CD4-positive, CD25-positive, alpha-beta regulatory T cell (primary cell): ENCODE measurements at places on chromosomes 4 and X. TPM values are rescaled to one million over a fixed set of nuclear protein-coding genes. Genes with fewer than 3 reads are reported as not detected.

XKRX gene
- 0.44 TPM for polyA plus RNA-seq

ARMCX1 gene
- 0.18 TPM for polyA plus RNA-seq

DNA sequence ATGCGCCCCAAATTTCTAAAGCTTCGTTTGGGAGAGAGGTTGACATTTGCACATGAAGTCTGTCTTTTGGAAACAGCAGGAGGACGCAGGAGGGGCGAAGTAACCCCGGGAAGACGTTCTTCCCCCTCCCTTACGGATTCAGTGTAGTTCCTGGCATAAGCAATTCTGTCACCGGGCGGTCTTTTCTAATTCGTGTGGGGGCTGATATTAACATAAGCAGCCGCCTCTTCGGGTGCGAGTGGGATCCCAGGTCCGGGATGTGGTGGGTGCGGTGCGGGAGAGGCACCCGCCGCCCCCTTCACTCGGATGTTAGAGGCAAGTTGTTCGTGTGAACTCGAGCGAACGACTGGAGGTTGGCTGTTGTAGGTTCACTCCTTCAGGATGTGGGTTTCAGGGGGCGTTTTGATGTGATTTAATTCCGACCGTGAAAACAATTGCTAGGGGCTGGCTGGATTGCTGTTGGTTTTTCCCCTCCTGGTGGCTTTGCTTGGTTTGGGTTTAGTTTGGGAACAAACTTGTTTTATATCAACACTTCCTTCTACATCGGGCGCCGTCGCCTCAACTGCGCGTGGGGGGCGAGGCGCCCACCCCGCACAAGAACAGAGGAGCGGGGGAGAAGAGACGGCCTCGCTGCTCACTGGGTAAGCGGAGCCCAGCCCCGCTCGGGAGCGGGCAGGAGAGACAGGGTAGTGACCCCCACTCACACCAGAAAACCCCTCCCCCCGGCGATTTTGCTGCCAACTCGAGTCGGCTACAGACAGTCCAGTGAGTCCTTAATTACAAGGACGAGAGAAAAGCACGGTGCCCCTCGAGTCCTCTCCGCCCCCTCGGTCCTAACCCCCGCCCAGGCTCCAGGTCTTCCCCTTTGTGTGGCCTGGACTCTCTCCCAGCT, 2.9 kb upstream of the LEF1 start:
- peaks cover 8% of the 10 kb centered on the region for H3K27me3 ChIP-seq
- H3K36me3 ChIP-seq, result no peaks in the 10 kb centered on the region
- peak overlapping the region; percentile 78 for H3K27ac ChIP-seq
- DNase-seq, result peak; percentile 77
- H3K4me1 ChIP-seq, result peaks cover 45% of the 10 kb centered on the region

DNA sequence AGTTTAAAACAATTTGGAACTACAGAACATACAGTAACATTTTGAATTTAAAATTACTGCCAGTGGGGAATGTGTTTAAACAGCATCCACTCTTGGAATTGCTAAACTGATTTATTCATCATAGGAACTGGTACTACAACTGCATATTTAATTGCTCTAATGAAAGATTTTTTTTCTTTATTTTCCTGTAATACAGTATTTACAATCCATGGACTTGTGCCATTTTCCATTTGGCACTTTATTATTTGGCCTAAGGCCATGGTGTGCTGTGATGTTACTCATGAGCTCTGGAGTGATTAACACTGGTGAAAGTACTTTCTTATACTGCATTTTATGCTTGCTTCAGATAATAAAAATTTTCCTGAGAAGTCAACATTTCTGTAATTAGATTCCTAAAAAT, 69.7 kb upstream of the NUDT6 start:
- no peak overlapping the region for H3K27ac ChIP-seq
- DNase-seq, result no peak
- H3K4me1 ChIP-seq, result no peaks in the 10 kb centered on the region
- peaks cover 24% of the 10 kb centered on the region for H3K36me3 ChIP-seq
- no peaks in the 10 kb centered on the region for H3K27me3 ChIP-seq

DNA sequence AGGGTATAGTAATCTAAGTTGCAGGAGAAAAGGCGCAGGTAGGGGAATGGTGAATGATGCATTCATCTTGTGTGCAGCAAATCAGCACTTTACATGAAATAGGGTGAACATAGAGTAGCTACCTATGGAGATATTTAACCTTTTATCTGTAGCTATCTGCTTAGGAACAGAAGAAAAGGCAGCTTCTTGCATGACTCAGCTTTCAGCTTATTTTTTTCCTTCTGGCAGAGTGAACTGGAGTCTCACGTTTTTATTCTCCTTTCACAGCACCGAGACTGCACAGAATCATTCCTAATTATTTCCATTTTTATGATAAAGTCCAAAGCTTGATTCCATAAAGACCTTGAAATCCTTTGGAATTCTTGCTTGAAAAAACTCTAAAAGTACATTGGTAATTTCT, 4.8 kb upstream of the SCOC start:
- no peak overlapping the region for H3K4me3 ChIP-seq
- no peaks in the 10 kb centered on the region for H3K36me3 ChIP-seq
- H3K27ac ChIP-seq, result no peak overlapping the region
- DNase-seq, result no peak
- peaks cover 8% of the 10 kb centered on the region for H3K4me1 ChIP-seq
- H3K27me3 ChIP-seq, result no peaks in the 10 kb centered on the region

GRCh38 chrX:103817502-103817901, 14.6 kb downstream of the RAB9B start:
- DNase-seq, result peak; percentile 3
- H3K27ac ChIP-seq, result no peak overlapping the region
- no peaks in the 10 kb centered on the region for H3K27me3 ChIP-seq
- H3K36me3 ChIP-seq, result no peaks in the 10 kb centered on the region

- peaks cover 10% of the 10 kb centered on the region for H3K36me3 ChIP-seq
- DNase-seq, result no peak
- no peaks in the 10 kb centered on the region for H3K4me1 ChIP-seq
These were observed 29.6 kb upstream of the ANAPC4 start for GRCh38 chr4:25347473-25347872.

- no peaks in the 10 kb centered on the region for H3K36me3 ChIP-seq
- H3K27ac ChIP-seq, result no peak overlapping the region
- H3K27me3 ChIP-seq, result no peaks in the 10 kb centered on the region
- no peak for DNase-seq
- no peak overlapping the region for H3K4me3 ChIP-seq
These were observed 74.7 kb downstream of the LPAR4 start for GRCh38 chrX:78822157-78822690.
